ENCODE measurements at places on chromosomes 3 and 15. TPM values are rescaled to one million over a fixed set of nuclear protein-coding genes. Genes with fewer than 3 reads are reported as not detected.

DNA sequence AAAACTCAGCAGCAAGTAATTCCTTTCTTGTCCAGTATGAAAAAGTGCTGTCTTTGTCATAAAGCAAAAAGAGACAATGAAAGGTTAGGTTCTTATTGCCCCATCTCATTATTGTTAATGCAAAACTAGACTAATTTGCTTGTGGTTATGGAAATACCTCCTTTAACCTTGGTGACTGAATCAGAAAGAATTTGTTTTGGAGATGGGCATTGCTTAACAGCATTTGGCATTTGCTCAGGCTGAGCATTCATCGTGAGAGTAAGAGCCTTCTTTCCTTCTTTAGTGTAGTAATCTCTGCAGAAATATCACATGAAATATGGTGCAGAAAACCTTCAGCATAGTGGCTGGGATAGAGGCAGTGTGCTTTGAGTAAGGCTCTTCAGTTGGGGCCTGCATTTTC is 103.1 kb downstream of the CNTN6 start:
- no peak for DNase-seq

Gene GHSR
- total RNA-seq = not detected

Gene GRM7
- 10.8 TPM for total RNA-seq

Gene GP5
- total RNA-seq = 0.10 TPM

DNA sequence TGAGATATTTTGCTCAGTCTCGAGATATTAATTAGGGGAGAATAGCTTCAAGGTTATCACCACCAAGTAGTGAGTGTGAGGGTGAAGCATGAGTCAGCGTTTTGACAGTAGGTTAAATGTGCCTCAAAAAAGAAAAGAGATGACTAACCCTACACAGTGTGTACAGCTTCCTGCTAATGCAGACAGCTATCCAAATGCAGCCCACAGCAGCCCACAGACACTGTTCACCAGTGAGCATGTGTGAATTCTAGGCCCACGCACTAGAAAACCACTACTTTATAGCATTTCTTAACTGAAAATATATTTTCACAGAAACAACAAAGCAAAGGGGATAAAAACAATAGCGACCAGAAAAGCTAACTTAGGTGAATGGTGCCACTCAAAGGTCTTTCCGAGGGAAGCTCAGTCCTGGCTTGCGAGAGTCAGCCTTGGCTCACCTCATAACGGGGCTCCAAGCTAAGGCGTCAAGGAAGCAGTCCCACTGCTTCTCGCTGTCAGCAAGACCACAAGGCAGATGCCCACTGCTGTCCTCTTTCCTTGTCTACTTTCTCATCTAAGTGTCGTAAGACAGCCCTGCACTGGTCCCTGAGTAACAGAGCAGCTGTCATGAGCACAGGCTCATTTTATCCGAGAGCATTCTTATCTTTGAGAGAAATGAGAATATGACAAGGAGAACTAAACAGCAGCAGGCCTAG is 47.6 kb downstream of the TXNRD3 start:
- no peak for DNase-seq

DNA sequence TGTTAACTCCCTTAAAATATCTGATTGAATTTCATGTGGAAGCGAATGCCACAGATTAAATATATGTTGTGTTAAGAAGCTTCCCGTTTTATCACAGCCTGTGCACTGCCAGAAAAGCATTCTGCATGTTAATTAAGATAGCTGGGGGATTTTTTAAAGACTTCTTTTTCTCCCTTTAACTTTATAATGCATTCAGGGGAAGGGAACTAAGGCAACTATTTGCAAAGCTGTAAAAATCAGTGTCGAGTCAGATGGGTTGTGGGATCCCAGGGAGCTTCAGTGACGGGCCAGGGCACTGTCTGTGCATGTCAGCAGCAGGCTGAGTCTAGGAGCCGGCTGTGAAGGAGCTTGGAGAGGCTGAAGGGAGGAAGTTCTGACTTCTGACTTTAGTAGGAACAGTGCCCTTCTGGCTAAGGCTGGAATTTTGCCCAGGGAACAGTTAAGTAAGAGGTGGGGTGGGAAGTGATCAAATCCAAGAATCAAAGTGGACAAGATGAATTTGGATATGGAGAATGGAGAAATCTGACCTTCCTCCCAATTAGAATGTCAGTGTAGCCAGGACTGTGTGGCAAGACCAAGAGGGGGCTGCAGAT is 77.7 kb downstream of the ABHD5 start:
- no peak for DNase-seq

GRCh38 chr3:156608601-156609514 is 53.9 kb upstream of the SSR3 start:
- DNase-seq = no peak

GRCh38 chr15:50067254-50067653 is 51.8 kb downstream of the ATP8B4 start:
- no peak for DNase-seq

DNA sequence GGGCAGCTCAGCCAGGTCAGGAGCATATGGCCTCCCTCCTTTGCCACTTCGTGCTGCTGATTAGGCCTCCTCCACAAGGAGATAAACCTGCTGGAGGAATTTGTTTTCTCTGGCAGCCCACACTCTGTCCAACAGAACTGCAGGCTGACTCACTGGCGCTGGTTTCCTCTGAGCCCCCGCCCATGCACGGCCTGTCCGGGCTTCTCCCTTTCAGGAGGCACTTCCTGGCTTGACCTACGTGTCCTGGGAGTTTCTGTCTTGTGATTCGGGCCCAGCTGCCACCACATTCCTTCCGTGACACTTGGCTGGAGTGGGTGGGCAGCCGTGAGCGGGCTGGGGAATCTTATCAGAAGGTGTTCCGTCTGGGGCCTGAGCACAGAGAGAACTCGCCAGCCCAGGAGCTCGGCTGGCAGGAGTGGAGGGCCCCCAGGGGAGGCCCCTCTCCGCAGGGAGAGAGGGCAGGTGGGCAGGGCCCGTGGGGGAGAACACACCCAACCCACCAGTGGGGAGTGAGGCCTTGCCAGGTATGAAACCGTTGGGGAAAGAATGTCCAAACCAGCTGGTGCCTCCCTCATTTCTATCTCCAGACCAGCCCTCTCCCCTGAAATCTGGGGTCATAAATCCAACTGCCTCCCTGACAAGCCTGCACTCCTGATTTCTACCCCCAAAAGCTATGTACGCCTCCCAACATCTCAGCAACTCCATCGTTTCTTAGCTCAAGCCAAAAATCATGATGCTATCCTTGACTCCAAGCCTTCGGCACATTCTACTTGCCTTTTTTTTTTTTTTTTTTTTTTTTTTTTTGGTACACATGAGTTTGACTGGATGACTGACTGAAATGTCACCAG is 110.6 kb upstream of the MEF2A start:
- DNase-seq = no peak

Measured in type B pancreatic cell (in vitro differentiated cells).